GOT3 (cell line): ENCODE measurements at places on chromosomes 11 and 22.

GRCh38 chr11:17353821-17354600, 2.4 kb downstream of the NCR3LG1 start:
- no peak for DNase-seq

DNA sequence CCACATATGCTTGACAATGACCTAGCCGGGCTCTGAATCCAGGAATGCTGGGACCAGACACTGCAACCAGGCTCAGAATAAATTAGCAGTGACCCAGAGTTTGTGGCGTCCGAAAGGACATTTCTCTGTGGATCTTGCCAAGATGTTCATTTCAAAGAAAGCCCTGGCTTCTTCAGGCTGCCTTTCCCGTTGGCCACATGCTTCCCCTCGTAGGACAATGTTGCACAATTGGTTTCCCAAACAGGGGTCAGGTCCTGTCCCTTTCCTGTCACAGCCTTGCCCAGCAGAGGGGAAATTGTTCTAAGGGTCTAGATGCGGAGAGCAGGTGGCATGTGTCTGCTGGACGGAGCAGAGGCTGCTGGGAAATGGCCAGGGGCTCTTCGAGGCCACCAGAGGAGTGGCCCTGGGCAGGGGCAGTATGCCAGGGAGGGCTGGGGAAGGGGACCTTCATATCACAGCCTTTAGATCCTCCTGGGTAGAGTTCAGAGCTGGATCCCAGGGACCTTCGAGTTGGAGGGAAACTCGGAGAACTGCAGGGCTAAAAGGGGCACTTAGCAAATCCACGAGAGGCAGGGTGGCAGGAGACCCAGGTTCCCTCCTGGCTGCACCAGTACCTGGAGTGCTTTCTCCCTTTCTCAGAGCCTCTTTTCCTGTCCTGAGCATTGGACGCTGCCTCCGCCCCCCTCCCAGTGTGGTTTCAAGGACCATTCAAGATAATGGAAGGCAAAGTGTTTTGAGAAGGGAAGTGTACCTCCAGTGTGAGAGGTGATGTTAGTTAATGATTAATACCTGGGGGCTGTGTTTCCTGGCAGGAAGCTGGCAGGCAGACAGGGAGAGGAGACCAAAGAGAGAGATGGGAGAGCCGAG, 42.3 kb downstream of the C11orf96 start:
- no peak for DNase-seq

GRCh38 chr11:55707029-55707428, 45.0 kb downstream of the OR4C6 start:
- DNase-seq = no peak

- no peak for DNase-seq
Measured at GRCh38 chr11:74570266-74571061, 21.9 kb upstream of the POLD3 start.

- DNase-seq = no peak
Measured at GRCh38 chr11:59954219-59954847, 9.5 kb upstream of the OOSP4A start.

DNA sequence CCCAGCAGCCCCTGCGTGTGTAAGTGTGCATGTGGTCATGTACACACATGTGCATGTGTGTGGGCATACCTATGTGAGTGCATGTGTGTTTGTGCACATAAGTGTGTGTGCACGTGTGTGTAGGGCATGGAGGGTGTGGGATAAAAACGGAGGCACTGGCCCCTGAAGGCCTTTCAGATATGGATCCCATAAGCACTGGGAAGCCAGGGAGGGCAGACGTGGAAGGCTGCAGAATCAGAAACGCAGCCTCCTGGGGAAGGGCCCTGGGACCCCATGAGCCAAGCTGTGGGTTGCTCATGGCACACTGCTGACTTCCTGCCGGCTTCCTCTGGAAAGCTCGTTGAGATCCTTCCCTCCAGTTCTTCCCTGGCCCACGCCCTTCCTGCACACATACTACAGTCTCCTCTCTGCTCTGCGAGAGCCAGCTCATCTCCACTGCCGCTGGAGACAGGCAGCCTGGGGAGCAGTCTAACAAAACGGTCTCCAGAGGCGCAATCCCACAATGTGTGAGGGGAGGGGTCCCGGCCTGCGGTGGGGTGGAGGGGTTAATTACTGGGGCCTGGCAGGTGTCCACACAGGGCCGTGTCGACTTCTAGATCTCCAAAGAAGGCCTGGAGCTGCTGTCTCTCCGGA, 435.2 kb upstream of the B3GAT1 start:
- no peak for DNase-seq

DNA sequence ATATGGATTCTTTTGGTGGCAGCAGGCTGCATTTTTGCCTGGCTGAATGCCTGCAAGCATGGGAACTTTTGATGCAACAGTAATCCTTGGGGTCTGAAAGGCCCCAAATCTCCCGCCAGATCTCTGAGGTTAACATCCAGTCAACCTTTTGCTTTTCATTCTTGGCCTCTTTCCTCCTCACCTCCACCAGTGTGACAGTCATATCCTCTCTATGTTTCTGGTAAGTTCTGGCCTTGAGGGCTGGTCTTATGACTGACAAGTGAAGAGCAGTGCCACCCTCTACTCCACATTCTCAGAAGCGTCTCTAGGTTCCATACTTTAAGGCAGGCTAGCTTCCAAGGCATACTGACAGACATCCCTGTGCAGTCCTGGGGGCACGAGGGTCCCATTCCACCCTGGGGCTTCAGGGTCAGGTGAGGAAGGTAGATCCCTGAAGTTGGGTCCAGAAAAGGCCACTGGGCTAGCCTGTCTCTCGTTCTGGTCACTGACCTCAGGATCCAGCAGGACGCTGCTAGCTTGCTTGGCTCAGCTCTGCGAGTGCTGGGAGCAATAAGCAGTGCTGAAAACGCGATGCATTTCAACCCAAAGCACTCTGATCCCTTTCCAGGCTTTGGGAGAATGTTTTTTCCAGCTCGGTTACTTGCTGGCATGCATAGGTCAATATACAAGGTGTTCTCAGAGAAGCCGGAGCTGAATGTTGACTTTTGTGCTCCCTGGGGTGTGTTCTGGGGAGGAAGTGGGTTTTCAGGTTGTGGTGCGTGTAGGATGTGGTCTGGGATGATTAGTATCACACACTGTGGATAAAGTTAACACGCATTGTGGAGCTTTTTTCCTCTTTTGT, 75.2 kb downstream of the PTPRJ start:
- DNase-seq = no peak

- DNase-seq = no peak
Measured at GRCh38 chr11:5367448-5368074, 16.1 kb upstream of the OR51M1 start.

GRCh38 chr11:64018310-64018709, 17.4 kb upstream of the FLRT1 start:
- no peak for DNase-seq

- DNase-seq = no peak
Measured at GRCh38 chr11:22728600-22729389, 62.4 kb downstream of the GAS2 start.

DNA sequence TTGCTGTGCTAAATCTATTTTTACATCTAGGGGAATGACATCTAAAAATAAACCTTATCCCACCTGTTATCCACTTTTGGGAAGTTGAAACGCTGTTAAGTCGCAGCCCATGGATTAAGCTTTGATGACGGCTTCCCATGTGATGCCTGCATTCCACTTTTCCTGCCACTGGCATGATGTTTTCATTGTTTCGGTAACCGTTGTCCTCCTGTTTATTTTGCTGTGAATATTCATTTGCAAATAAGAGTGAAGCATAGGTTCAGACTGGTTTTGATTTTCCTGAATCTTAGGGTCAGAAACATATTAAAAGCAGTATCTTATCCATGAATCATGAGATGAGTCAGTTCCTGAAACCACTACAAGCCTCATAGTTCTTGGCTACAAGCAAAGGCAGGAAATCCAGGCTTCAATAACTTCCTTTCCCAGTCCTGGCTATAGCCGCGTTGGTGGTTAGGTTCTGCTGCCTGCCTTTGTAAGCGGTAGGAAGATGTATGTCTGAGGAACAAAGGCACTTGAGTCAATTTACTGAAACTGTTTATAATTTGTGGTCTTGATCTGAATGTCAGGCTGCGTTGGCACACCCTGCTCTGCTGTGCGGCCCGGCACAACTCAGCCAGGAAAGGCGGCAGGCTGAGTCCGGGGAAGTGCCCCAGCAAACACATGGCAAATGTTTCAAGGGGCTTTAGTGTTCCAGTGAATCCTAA, 19.4 kb downstream of the TEAD1 start:
- DNase-seq = no peak

- DNase-seq = no peak
Measured at GRCh38 chr11:105789579-105790420, 179.9 kb downstream of the GRIA4 start.

DNA sequence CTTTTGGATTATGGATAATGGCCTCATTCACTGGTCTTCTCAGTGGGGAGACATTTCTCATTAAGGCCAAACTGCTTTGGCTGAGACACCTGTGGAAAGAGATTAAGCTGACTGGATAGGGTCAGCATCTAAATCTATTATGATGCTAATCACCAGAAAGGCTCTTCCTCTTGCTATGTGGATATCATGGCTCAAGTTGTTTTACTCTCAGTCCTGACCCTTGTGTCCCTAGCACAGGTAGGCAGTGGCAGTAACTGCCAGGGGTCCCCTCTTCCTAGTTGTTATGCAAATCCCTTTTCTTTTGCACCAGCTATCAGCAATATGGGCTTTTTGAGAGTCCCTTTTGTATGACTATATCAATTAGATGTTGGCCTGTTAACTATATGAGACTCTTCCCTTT, 335.7 kb upstream of the PLET1 start:
- no peak for DNase-seq

GRCh38 chr11:36062796-36063365, 119.0 kb downstream of the LDLRAD3 start:
- no peak for DNase-seq

GRCh38 chr11:79076526-79077115, 364.2 kb downstream of the TENM4 start:
- no peak for DNase-seq

GRCh38 chr11:76677458-76677765, 6.9 kb upstream of the LRRC32 start:
- no peak for DNase-seq

DNA sequence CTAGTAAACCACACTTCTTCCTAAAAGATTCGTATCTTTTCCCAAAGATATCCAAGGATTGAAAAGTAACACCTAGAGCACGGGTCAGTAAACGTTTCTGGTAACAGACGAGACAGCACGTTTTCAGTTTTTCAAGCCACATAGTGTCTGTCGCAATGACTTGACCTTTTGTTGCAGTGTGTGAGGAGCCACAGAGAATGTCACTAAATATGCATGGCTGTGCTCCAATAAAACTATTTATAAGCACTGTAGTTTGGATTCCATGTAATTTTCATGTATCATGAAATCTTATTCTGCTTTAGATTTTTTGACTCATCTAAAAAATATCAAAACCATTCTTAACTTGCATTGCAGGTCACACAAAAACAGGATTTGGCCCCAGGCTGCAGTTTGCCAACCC, 18.3 kb upstream of the MICAL3 start:
- no peak for DNase-seq

GRCh38 chr22:49321477-49322055, 506.1 kb downstream of the BRD1 start:
- no peak for DNase-seq

GRCh38 chr11:31643857-31644256, 134.3 kb downstream of the ELP4 start:
- DNase-seq = no peak

DNA sequence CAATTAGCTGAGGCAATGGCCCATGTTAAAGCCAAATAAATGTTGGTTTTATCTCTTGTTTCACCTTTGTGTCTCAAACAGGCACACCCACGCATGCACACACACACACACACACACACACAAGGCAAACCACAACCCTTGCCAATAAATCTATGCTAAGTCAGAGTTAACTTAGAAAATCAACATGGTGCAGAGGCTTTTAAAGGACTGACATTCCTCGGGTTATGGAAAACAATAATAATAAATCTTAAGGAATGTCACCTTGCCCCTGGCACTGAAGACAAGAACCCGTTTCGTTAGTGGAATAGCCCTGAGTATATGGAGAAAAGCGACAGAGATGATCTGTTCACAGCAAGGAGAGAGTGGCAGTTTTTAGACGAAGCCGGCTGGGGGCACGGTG, 326.3 kb downstream of the NTM start:
- DNase-seq = no peak

- no peak for DNase-seq
Measured at GRCh38 chr11:35661534-35661933, 1.0 kb upstream of the TRIM44 start.

DNA sequence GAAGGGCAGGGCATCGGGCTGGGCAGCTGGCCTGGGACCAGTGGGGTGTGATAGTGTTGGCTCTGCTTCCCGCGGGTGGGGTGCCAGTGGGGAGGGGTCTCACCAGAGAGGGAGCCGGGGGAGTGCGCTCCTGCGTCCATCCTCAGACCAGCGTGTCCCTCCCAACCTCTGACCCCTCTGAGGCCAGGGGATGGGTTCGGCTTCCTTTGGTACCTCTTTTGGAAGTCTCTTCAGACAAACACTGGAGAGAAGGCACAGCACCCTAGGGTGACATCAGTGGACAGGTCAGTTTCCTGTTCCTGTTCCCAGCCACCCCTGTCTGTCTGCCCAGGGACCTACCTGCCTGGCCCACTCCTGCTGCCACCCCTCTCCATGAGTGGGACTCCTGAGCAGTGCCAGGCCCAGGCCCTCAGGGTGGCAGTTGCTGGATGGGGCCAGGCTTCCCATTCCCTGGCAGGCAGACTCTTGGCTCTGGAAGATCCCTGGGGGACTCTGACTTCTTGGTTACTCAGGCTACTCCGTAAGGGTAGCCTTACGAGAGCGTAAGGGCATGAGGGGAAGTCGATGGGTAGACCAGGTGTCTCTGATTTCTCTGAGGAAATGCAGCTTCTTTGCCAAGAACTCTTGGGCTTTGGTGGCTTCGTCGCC, 2.6 kb downstream of the TAGLN start:
- DNase-seq = no peak

DNA sequence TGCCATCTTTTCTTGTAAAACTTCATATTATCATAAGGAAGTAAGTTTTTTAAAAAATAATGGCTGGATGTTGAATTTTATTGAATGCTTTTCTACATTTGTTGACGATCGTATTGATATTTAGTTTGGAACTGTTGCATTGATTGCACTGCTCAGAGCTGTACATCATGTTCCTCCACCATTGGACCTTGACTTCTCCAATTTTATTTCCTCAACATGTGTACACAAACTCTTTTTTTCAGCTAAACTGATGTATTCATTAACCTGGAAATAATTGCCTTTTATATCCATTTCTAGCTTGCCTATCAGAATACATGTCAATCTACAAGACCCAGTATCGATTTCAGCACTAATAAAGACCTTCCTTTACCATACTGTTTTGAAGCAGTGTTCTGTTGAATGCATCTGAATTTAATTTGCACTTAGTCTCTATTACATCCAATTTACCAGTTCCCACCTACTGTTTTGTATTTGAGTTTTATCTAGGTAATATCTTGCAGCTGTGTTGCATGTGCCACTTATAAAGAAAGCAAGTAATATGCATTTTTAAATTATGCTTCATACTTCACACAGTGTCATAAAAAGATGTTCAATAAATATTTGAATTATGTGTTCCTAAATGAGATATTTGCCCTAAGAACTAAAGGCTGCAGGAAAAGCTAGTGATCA, 5.5 kb downstream of the CEP57 start:
- no peak for DNase-seq

GRCh38 chr11:44136176-44136945, 40.9 kb downstream of the EXT2 start:
- no peak for DNase-seq

GRCh38 chr11:3087821-3088800, 30.9 kb upstream of the CARS1 start:
- no peak for DNase-seq
